ENCODE measurements at places on chromosomes 13 and 19.

GRCh38 chr13:29963089-29963488, 112.7 kb upstream of the UBL3 start:
- DNase-seq = no peak

DNA sequence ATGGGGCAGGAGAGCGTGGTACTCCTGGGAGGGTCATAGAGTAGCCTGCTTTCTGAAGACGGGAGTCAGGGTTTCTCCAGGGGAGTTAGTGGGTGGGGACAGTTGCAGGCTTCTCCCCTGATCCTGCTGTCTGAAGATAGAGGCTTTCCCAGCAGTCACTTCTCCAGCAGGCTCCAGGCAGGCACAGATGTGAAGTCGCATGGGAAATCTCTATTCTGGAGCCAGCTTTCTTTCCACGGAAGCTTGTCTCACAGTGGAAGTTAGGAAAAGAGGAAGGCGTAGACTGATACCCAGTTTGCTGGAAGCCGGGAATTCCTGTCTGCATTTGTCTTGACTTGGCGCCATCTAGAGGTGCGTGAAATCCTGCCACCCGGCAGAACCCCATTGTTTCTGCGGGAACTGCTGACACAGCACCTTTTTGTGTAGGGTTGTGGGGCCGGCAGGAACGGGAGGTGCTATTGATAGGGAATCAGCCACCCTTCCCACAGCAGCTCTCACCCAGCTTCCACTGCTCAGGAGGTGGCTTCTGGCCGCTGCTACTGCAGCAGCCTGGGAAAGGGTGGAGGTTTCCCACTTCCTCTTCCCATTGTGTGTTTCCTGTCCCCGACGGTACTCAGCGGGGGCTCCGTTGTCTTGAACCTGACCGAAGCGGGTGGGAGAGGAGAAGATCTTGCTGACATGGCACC, 28.5 kb upstream of the NPAS1 start:
- no peak for DNase-seq

- no peak for DNase-seq
These were observed 3.3 kb downstream of the GRIN2D start for GRCh38 chr19:48396824-48397176.

- DNase-seq = no peak
These were observed 49.1 kb downstream of the TSSK6 start for GRCh38 chr19:19466201-19466600.

DNA sequence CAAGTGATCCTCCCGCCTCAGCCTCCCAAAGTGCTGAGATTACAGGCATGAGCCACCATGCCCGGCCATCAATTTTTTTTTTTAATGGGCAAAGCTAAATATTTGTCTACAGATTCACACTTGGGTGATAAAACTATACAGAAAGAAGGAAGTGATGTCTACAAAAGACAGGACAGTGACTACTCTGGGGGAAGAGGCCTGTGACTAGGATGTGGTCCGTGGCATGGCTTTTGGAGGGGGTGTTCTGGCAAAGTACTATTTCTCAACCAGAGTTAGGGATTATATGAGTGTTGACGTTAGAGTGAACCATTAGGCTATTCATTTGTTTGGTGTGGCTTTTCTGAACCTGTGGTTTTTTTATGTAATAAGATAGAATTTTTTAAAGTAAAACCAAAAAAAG, 42.7 kb downstream of the INSR start:
- DNase-seq = no peak

GRCh38 chr13:97019236-97019635, 25.0 kb upstream of the OXGR1 start:
- DNase-seq = no peak

DNA sequence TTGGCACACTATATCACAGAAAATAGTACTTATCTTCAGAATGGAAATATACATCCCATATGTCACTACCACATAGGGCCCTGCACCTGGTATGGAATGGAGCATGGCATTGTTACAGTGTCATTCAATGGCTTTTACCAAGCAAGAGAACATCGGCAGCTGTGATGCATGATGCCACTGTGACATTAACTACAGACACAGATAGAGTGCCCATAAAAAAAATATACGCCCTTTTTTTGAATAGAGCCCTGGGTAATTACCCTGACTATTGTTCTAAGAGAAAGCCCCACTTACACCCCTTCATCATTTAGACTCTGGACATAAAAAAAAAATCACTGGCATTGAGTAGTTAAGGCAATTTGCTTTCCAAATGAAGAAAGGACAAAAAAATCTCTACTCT, 320.3 kb downstream of the DNAJC15 start:
- DNase-seq = no peak

DNA sequence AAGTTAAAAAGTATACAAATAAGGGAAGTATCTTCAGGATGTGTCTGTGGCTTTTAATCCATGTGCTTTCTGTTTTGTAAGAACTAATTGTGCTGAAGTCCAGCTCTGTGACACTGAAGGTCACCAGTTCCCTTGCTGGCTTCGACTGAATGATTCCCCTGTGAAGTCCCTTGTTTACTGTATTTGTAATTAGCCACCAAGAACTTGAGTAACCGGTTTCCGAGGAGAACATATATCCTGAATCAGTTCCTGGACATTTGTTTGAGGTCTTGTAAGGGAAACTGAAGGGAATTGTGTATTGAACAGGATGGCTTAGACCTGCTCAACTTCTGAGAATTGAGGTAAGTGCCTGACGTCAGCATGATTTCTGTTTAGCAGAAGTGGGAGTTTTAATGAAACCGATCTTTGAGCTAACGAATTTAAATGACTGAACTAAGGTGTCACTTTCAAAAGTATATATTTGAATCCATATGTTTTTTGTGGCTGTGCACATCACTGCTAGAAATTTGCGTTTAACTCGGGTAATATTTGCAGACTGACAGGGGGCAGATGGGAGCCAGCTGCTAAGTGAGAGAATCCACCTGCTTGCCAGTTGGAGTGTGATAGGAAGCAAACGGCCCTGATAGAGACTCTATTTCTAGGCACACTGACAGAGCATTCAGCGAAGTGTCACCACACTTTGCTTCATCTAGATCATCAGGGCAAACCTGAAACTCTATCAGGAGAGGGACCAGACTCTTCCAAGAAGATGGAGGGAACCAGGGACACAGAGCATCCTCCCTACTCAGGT, 530.0 kb downstream of the RFC3 start:
- DNase-seq = no peak

- DNase-seq = no peak
These were observed 3.1 kb downstream of the ADGRE1 start for GRCh38 chr19:6890401-6890913.

DNA sequence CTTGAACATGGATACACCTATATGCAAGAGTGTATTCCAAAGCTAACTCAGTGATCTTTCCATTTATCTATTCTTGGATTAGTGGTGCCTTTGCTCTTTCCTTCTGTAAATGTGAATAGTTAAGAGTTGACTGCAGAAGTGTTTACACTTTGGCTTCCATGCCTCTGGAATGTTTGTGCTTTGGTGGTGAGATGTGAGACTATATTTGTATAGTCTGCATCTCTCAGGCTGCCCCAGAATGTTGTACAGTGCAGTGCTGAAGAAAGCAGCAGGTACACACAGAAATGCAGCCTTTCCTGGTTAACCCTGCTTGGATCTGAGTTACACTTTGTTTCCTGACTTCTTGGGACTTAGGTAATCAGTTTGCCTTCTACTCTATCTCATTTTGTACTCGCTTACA, 90.2 kb downstream of the DNAJC15 start:
- DNase-seq = no peak

- DNase-seq = no peak
These were observed 107.7 kb downstream of the COL4A1 start for GRCh38 chr13:110199046-110199831.

- no peak for DNase-seq
These were observed 21.7 kb downstream of the UBE2L5 start for GRCh38 chr13:30443957-30444404.

- no peak for DNase-seq
These were observed 12.6 kb downstream of the QPCTL start for GRCh38 chr19:45705115-45705514.

DNA sequence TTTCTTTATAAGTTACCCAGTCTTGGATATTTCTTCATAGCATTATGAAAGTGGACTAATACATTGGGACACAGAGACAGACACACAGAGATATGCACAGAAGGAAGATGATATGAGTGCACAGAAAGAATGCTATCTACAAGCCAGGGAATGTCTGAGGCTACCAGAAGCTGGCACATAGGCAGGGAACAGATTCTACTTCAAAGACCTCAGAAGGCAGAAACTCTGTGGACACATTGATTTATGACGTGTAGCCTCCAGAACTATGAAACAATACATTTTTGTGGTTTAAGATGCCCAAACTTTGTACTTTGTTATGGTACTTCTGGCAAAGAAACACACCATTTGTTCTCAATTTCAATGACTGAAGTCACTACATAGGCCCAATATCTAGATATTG, 556.7 kb downstream of the PCDH9 start:
- DNase-seq = no peak

- DNase-seq = no peak
These were observed 1.8 kb downstream of the KMT2B start for GRCh38 chr19:35719402-35720162.

DNA sequence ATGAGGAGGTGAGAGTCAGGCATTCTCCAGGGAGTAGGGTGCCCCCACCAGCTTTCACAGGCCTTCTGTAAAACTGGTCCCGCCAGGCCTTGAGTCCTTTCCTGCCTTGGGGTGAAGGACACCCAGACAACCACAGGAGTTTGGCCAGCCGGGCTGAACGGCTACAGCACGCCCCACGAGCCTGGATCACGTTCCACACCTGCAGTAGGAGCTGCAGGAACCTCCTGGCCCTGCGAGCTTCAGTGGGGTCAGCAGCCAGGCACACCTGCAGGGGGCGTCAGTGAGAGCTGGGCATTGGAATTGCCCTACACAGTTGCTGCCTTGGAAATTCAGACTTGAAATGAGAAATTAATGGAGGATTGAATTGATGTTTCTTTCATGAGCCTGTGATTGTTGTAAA, 45.7 kb downstream of the COL4A2 start:
- no peak for DNase-seq

DNA sequence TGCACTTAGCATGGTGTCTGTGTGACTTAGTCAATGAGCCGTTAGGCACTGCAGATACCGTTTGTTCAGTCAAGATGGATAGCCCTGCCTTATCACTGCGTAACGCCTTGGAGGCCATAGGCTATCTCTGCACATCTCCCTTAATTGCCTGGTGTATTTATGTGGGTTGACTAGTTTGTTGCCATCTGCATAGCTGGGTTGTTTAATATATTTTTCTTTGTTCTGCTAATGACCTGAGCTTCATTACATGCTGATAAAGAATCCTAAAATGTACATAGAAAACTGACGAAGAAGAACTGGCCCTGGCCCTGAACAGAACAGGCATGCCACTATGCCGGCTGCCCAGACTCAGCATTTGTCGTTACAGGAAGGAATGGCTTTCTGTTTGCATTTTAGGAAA, 297.8 kb downstream of the SHISA2 start:
- no peak for DNase-seq

GRCh38 chr13:60397704-60398378, 821 bp downstream of the TDRD3 start:
- peak; percentile 7 for DNase-seq

DNA sequence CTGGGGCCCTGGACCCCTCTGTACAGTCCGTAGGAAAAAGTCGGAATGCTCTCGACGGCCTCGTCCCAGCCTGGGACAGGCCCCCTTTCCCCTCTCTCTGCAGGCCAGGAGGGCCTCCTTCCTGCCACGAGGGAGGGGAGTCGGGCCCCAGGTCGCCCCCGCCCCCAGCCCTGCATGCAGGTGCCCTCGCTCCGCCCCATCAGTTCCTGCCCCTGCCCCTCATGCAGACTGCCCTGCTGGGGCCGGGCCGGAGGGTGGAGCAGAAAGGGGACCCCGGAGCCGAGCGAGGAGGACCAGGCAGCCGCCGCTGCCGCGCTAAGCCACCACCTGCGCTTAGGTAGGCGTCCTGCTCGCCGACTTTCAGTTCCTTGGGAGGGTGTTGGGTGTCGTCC, 7.3 kb downstream of the LYL1 start:
- no peak for DNase-seq
